ENCODE measurements at places on chromosomes 16 and 17.

- no peak for DNase-seq
Observed at GRCh38 chr16:20997147-20997546, 96.6 kb downstream of the LYRM1 start.

DNA sequence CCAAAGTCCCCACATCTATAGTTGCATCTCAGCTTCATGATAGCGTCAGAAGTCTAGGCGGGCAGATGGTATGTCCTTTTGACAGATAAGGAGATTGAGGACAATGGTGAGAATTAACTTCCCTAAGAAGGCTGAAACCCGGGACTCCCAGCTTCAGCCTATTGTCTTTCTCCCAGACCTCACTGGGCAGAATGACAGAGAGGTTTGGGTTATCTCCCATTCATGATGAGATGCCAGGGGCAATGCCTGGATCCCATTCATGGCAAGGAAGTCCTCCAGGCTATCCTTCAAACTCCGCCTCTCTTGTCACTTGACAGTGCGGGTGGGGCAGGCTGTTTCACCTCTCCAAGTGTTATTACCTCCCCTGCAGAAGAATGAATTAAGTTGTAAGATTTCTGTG is 100.3 kb downstream of the IRX5 start:
- DNase-seq = no peak

DNA sequence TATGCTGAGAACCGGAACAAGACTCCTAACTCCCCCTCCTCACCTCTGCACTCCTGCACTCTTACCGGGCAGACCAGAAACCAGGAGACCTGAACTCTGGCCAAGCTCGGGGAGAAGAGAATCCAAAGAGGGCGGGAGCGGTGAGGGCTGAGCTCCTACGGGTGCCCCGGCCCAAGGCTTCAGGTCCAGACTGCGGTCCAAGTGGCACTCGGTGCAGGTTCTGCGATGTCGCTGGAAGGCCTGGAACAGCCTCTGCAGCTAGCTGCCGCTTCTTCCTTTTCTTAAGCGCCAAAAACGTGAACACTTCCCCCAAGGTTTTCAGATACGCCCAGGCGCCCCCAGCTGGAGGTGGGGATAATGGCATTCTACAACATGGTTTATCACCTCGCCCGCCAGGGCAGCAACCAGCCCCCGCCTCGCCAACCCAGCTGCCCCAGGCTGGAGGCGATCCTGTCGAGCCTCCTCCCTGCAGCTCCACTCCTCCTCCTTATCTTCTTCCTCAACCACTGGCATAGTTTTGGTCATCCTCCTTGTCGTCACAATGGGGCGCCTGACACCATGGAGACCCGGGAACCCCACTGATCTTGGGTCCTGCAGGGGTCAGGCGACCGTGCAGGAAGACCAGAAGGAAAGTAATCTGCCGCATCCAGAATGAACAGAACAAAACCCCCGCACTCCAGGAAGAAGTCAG is 1735.9 kb downstream of the TP53TG3F start:
- DNase-seq = peak; percentile 1

DNA sequence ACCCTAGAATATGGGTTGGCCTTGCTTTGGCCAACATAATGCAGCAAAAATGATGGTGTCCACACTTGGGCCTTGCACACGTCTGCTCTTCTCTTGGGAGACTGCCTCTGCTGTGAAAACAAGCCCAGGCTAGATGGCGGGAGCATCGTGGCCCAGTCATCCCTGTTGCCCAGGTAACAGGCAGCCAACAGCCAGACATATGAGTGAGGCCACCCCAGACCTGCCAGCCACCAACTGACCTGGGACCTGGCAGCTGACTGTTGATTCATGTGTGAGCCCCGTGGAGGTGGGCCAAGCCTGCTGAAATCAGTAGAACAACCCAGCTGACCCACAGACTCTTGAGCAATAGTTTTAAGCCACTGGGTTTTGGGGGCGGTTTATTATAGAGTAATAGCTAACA is 39.4 kb upstream of the CDH3 start:
- DNase-seq = no peak

GRCh38 chr16:71214746-71215381 is 15.7 kb downstream of the HYDIN start:
- DNase-seq = peak; percentile 31

Data from hematopoietic multipotent progenitor cell treated with erythropoietin and hydrocortisone succinate and interleukin-3 and kit ligand, for 4 days (in vitro differentiated cells).